Astrocyte of the spinal cord (primary cell): ENCODE measurements at places on chromosomes 7 and 10.

GRCh38 chr10:1110674-1111119, 54.5 kb downstream of the WDR37 start:
- DNase-seq, result no peak

DNA sequence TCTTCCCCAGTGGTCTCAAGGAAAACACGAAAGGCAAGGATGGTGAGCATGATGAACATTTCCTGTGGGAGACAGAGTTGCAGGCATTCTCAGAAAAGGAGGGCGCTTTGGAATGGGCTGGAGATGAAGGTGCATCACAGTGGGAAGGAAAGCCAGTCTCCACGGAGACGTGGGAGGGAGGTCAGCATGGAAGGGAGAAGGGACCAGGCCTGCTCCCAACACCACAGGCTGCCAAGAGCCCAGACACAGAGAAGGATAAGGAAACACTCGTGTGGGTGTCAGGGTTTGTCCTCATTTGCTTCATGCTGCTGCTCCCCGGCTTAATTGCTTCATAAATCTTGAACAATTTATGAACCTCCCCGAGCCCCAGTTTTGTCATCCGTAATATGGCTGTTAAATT, 231.5 kb upstream of the ZNF32 start:
- no peak for DNase-seq

- DNase-seq, result peak; percentile 13
Measured at GRCh38 chr10:49083261-49083660, 32.1 kb downstream of the VSTM4 start.

- no peak for DNase-seq
Measured at GRCh38 chr10:64109926-64110495, 588.8 kb downstream of the REEP3 start.

DNA sequence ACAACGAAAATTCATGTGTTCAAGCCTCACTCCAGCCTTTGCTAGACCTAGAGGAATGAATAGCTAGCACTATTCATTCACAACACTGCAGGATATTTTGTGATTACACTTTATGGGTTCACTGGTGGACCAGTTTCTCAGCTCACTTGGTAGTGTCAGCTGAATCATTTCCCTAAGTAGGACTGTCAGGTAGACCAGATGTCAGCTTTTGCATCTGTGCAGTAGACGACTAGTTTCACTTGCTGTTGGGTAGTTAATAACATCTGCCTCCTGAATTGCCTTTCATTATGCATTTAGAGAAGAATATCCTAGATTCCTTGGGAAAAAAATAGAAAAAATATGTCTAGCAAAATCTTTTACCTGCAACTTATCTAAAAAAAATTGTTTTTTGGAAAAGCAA, 296.4 kb downstream of the ADARB2 start:
- no peak for DNase-seq

- no peak for DNase-seq
Measured at GRCh38 chr7:23016345-23017253, 2.7 kb upstream of the HYCC1 start.

DNA sequence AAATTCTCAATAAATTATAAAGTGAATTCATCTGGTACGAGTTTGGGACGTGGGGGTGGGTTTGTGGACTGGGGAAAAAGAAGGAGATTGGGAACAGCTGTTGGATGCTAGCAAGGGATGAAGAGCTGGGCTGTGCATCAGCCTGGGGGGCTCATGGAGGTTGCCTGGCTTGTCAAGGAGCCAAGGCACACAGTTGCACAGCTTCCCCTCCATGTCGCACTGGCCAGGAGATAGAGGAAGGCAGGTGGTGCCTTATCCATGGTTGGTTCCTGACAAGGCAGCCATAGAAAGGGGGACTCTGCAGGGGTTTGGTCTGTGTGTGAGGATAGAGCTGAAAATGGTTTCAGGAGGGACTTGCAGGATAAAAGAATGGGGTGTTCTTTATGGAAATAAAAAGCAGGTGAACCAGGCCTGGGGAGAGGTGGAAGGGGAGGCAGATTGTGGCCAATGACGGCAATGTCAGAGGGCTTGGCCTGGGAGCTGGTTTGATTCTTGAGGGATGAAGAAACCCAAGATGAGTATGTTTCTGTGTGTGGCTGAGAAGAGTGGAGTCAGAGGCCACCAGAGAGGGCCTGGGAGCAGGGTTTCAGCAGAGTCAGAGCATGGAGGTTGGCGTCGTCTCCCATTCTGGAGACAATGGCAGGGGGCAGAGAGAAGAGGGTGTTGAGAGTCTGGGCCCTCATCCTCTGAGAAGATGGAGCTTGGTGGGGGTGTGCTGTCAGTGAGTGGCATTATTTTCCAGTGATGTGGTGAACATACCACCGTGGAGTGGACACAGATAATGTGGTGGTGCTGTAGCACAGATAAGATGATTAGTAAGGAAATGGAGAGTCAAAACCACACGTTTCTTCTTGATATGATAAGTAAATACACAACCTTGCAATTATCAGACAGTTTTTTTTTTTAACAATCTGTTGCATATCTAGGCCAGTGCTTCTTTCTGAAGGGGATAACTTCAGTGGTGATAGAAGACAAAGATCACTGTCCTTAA, 108.2 kb downstream of the PTPN20 start:
- no peak for DNase-seq
